ENCODE measurements at places on chromosomes 7 and 10.

DNA sequence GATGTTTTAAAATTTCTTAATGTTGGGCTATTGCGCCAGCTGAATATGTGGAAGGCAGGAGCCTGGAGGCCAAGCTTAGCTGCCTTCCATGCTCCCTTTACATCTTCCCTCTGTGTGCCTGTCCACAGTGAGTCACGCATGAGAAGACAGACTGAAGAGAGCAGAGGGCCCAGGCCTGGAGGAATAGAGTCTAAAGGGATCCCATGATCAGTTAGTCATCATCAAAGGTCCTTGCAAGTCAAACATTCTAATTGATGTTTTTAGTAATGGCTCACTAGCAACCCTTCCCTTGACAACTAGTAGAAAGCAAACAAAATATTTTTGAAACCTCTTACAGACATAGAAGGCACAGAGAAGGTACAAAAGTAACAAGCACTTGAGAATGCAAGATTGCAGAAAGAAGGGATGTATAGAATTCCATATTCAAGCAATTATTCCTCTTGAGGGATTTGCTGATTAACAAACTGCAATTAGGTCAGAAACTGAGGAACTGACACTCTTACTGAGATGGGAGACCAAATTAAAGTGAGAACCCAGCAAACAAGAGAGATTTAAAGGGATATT is 30.7 kb upstream of the APBB1IP start:
- no peak for DNase-seq

GRCh38 chr10:17506856-17507471 is 52.6 kb upstream of the ST8SIA6 start:
- DNase-seq = no peak

DNA sequence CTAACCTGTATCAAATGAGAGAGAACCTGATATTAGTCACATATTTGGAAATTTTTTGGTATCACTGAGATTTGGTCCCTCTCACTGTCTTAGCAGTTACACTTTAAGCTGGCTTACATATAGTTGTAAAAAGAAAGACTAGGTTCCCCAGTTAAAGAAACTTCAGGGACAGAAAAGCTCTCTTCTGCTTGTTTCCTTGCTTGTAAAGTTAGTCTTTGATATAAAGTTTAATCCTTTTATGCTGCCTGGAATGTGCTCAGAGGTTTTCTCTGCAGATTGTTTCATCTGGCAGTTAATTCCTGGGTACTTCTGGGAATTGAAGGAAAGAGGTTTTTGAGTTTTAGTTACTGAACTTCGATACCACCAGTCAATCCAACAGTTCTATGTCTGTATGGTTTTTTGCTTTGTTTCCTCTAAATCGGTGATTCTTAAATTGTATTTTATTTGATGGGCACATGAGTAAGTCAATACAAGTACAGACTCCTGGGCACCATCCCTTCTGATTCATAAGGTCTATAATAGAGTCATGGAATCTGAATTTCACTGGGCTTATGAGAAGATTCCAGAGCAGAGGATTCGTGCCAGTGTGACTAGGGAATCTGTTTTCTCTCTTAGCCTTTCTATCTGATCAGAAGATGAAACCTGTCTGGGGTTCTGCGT is 1080.9 kb upstream of the C7orf33 start:
- DNase-seq = no peak

DNA sequence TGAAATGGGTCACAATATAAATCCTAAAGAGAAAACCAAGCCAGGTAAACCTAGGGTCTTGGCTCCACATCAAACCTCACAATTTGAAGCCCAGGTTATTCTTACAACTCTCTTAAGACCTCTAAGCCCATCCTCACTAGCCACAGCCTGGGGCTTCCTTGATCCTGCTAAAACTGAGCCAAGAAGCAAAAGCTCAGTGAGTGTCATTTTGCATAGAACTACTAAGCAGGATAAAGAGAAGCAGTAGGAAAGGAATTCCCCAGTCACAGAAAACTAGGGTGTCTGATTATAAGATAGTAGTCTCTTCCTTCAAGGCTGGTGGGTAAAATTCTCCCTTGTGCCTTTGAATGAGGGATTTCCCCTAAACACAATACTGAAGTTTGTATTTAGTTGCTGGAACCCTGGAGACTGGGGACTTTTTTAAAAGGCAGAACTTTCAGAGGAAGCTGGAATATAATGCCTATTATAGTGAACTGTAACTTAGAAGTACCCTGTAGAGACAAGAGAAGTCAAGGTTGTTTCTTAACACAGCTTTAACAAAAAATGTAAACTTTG is 196.6 kb upstream of the KIAA1217 start:
- no peak for DNase-seq

DNA sequence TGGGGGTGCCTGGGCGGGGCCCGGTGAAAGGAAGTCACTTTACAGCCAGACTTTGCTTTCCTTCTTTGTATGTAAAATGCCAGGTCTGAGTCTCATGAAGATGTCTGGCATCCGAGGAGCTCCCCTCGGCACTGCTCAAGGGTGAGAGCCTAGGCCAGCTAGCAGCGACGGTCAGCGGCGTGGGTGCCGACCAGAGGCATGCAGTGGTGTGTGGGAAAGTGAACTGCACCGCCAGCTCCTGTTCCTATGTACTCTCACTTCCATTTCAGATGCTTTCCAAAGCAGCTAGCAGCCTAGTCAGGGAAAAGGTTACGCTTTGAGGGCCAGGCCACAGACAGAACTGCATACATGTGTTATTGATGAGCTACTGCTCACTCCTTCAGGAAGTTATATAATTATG is 172.8 kb downstream of the ZMYND11 start:
- DNase-seq = no peak

DNA sequence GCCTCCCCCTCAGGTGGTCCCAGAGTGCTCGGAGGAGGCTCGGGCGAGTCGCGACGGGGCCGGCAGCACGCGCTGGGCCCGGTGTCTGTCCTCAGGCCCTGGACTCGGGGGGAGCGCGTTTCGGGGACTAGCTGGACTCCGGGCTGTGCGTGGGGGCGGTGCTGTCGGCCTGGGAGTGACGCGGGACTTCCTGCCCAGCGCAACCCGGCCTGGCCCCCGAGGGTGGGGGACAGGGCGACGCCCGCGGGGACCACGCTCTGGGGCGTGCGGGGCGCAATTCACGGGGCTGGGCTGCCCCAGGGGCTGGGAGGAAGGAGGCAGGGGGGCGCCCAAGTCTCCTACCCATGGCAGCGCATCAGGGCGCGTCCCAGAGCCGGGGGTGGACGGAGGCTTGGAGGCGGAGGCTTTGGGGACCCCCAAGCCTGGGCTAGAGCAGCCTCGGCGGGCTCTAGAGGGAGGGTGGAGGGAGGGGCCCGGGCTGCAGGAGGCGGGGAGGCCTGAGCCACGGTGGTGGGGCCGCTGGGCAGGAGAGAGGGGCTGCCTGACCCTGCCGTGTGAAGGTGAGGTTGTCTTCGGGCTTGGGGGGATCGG is 2.3 kb upstream of the VENTX start:
- no peak for DNase-seq

- DNase-seq = no peak
Measured at GRCh38 chr7:143258831-143259230, 4.4 kb upstream of the GSTK1 start.

DNA sequence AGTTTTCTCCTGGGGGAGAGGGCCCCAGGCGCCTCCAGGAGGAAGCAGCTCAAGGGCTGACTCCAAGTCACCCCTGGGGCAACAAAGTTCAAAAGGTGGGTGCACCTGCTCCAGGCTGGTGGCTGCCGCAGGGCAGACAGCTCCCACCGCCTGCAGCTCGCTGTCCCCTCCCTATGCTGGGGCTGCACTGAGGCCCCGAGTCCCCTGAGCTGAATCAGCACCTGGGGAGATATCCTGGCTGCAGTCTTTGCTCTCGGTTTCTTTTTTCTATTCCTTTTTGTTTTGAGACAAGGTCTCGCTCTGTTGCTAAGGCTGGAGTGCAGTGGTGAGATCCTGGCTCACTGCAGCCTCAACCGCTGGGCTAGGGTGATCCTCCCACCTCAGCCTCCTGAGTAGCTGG is 183.4 kb downstream of the DNAJB6 start:
- DNase-seq = no peak

- DNase-seq = no peak
Measured at GRCh38 chr7:83751217-83751616, 102.3 kb upstream of the SEMA3E start.

GRCh38 chr10:35927341-35927740 is 285.2 kb upstream of the FZD8 start:
- DNase-seq = no peak

GRCh38 chr7:27123477-27124053 is 7.0 kb downstream of the HOXA4 start:
- DNase-seq = no peak

- DNase-seq = no peak
Measured at GRCh38 chr10:61623161-61623560, 39.6 kb upstream of the CABCOCO1 start.

GRCh38 chr7:156059369-156059768 is 247.1 kb upstream of the SHH start:
- no peak for DNase-seq

GRCh38 chr10:118590334-118590733 is 5.1 kb downstream of the PRLHR start:
- DNase-seq = no peak

GRCh38 chr7:20784388-20785156 is 2.1 kb downstream of the SP8 start:
- DNase-seq = no peak

DNA sequence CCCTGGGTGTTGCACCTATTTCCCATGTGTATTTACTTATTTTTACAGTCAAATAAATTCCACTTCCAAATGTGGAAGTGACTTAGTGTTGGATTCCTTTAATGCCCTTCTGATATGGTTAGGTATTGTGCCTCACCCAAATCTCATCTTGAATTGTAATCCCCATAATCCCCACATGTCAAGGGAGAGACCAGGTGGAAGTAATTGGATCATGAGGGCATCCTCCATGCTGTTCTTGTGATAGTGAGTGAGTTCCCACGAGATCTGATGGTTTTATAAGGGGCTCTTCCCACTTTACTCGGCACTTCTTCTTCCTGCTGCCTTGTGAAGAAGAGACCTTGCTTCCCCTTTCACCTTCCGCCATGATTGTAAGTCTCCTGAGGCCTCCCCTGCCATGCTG is 136.9 kb downstream of the SNX10 start:
- no peak for DNase-seq

DNA sequence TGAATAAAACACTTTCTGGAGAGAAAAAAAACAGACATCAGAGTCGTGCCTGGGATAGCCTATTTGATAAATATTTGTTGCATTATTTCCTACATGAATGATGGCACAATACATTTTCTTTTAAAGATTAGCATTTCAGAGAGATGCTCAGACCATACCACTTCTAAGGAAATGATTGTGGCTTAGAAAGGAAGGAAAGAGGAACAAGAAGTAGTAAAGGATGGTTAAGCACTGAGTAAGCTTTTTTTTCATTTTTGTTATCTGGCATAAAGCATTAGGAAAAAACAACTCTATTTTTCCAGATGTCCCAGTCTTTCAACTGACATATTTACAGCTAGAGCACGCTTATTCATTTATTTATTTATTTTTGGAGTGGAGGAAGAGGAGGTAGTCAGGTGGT is 258.8 kb upstream of the TEX47 start:
- no peak for DNase-seq

- DNase-seq = peak; percentile 10
Measured at GRCh38 chr10:102384053-102384452, 11.5 kb upstream of the NFKB2 start.

DNA sequence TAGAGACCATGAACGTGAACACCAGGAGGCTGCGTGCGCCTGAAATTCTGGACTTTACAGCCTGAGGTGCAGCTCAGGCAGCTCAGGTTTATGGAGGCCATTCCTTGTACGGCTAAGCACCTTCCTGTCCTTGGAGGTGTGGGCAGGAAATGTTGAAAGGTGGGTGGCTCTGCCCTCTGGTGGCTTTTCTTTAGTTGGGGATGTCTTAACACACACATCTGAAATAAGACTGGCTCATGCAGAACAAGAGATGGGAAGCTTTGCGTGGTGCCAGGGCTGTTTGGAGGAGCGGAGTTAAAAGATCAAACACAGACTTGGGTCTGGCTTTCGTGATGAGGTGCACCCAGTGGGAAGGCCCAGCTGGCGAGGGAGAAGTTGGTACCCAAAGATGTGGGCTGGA is 64.1 kb downstream of the DOCK1 start:
- DNase-seq = no peak

DNA sequence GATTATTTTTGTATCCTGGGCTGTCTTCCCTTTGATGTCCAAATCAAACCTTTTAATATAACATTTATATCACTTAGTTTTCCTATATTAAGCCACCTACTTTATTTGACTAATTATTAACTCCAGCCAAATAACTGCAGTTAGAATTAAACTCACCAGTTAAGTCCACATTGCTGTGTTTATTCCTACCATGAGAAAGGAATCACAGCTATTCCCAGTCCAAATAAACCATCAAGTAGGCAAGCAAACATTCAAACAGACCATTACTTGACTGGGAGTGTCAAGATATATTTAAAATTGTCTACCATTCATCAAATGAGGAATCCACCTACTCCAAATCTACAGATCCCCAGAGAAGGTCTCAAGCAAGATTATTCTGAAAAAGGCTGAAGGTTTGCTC is 22.4 kb downstream of the PDE1C start:
- no peak for DNase-seq

- DNase-seq = no peak
Measured at GRCh38 chr10:95445837-95446486, 115.2 kb downstream of the SORBS1 start.

- DNase-seq = no peak
Measured at GRCh38 chr7:16735020-16735419, 18.5 kb upstream of the TSPAN13 start.

DNA sequence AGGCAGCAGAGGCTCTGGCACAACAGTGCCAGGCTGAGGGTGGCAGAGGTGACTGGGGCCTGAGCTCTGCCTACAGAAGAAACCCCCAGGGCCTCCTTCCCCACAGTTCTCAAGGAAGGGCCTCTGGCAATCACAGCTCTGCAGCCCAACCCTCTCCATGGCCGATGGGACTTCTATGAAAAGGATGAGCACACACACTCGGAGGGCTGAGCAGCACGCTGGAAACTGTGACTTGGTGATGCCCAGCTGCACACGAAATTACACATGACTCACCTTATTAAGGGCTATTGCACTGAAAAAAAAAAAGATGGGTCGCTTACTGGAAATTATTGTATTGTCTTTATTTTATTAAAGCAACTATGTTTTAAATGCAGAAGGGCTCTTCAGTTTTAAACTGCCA is 42.9 kb upstream of the LRRC18 start:
- DNase-seq = no peak

GRCh38 chr10:28295336-28295735 is 7.5 kb downstream of the MPP7 start:
- DNase-seq = no peak

GRCh38 chr10:102752934-102753664 is 9.4 kb downstream of the WBP1L start:
- no peak for DNase-seq

All from activated CD4-positive, alpha-beta T cell treated with anti-CD3 and anti-CD28 coated beads, Interleukin-2, amount 50 U/mL, for 1 hour (primary cell).